ENCODE measurements at places on chromosomes 1 and 21. TPM values are rescaled to one million over a fixed set of nuclear protein-coding genes. Genes with fewer than 3 reads are reported as not detected.
A peak's percentile ranks its signal among the peaks of the same experiment; 100 is the strongest.

GRCh38 chr1:153533689-153534201 lies 2.0 kb downstream of the S100A6 start:
- peaks cover 52% of the 10 kb centered on the region for H3K4me1 ChIP-seq
- H3K36me3 ChIP-seq, result peaks cover 11% of the 10 kb centered on the region
- H3K27me3 ChIP-seq, result no peaks in the 10 kb centered on the region
- H3K4me3 ChIP-seq, result peak overlapping the region; percentile 85
- DNase-seq, result peak; percentile 73

DNA sequence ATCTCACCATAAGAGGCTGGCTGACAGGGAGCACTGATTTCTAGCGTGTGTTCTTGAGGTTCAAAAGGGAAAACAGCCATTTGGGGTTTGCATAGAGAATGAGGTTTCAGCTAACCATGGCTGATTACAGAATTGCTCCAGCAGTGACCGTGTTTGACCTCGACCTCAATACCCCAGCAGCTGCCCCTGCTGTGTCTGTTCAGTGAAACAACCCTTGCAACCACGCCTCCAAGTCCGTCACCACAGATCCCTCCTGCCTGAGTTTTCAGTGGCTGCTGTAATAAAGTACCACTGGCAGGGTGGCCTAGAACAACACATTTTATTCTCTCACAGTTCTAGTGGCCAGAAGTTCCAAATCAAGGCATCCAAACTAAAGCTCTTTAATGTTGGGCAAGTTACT lies 147.7 kb downstream of the HUNK start:
- DNase-seq, result no peak
- no peak overlapping the region for H3K27ac ChIP-seq
- H3K4me3 ChIP-seq, result no peak overlapping the region
- peaks cover 63% of the 10 kb centered on the region for H3K27me3 ChIP-seq

The RBM11 gene
- 2.4 TPM for total RNA-seq

- H3K27me3 ChIP-seq, result no peaks in the 10 kb centered on the region
- H3K4me3 ChIP-seq, result no peak overlapping the region
- no peaks in the 10 kb centered on the region for H3K4me1 ChIP-seq
- H3K36me3 ChIP-seq, result no peaks in the 10 kb centered on the region
Observed at GRCh38 chr1:27665016-27665651, 6.9 kb downstream of the IFI6 start.

DNA sequence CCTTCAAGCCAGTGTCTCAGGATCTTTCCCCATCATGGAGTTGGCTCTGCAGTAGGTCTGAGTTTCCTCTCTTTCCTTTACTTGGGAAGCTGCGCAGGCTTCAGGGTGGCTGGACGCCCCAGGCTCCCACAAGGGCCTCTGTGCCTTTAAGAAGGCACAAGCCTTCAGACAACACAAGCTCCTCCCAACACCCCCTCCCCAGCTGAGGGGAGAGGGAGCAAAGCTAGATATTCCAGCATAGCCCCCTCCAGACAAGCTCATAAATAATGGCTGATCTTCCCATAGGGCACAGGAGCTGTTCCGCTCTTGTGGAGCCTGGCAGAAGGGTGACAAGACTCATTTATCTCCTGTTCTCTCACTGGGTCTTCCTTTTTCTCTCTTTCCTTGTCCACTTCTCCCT lies 27.9 kb upstream of the ATP2B4 start:
- H3K27ac ChIP-seq, result no peak overlapping the region
- H3K4me1 ChIP-seq, result peaks cover 6% of the 10 kb centered on the region
- no peaks in the 10 kb centered on the region for H3K27me3 ChIP-seq
- H3K36me3 ChIP-seq, result no peaks in the 10 kb centered on the region

Data from PC-9 (cell line).